Neural crest cell (in vitro differentiated cells): ENCODE measurements at places on chromosomes 1 and 21. TPM values are rescaled to one million over a fixed set of nuclear protein-coding genes. Genes with fewer than 3 reads are reported as not detected.

- DNase-seq: no peak
Observed at GRCh38 chr1:3359351-3359750, 95.1 kb upstream of the ARHGEF16 start.

DNA sequence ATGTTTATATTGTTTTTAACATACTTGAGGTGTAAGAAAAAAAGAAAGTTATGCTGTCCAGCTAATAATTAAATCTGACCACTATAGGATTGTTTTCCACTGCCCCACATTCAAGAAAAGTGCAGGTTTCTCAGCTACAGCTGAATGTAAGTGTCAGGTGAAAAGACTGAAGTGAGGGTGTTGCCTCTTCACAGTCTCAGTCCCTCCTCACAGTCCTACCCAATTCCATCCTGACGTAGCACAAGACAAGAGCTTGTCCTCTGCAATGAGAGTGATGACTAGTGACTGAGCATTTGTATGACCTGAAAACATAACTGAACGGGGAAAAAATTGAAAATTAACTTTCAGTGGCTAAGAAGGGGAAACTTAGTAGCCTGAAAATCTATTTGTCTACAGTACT is 1039.5 kb downstream of the ADGRL2 start:
- DNase-seq: no peak

C1QA gene
- not detected in 2 replicates for total RNA-seq

RUNX1 gene
- total RNA-seq: 0.63 and 0.64 TPM in 2 replicates
